ENCODE measurements at places on chromosomes 5 and 9. TPM values are rescaled to one million over a fixed set of nuclear protein-coding genes. Genes with fewer than 3 reads are reported as not detected.

DNA sequence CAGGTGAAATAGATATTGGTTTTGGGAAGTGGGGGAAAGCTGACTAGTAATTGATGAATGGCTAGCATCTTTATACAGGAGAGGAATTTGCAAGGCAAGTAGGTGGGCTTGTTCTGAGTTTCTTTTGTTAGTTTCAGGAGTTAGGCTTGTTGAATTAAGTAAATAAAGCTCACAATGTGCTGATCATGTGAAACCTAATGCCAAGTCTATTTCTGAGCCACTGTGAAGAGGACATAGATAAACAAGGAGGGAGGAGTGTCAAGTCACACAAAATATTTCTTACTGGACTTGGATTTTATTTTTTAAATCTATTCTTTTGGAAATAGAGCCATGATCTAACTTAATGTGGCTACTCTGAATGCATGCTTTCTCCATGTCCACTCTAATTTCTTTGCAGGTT, 19.9 kb downstream of the GDA start:
- no peak overlapping the region for H3K27ac ChIP-seq
- no peaks in the 10 kb centered on the region for H3K27me3 ChIP-seq
- H3K4me1 ChIP-seq: no peaks in the 10 kb centered on the region
- H3K4me3 ChIP-seq: no peak overlapping the region

- no peak overlapping the region for H3K27ac ChIP-seq
- DNase-seq: no peak
- no peak overlapping the region for H3K4me3 ChIP-seq
- H3K4me1 ChIP-seq: no peaks in the 10 kb centered on the region
These were observed 456.5 kb downstream of the ZSWIM6 start for GRCh38 chr5:61788548-61788947.

Gene ADAMTS13
- total RNA-seq: 1.5 TPM

Gene PLEKHG4B
- not detected for total RNA-seq

Gene STC2
- 41.2 TPM for total RNA-seq
